ENCODE measurements at places on chromosomes 6 and 20.

- no peak for DNase-seq
Observed at GRCh38 chr6:77173472-77174074, 289.7 kb downstream of the HTR1B start.

- no peak for DNase-seq
Observed at GRCh38 chr6:56914798-56915658, 39.9 kb upstream of the BEND6 start.

- DNase-seq: no peak
Observed at GRCh38 chr6:153591159-153591558, 447.9 kb upstream of the OPRM1 start.

- DNase-seq: no peak
Observed at GRCh38 chr6:159008656-159009288, 8.8 kb upstream of the RSPH3 start.

DNA sequence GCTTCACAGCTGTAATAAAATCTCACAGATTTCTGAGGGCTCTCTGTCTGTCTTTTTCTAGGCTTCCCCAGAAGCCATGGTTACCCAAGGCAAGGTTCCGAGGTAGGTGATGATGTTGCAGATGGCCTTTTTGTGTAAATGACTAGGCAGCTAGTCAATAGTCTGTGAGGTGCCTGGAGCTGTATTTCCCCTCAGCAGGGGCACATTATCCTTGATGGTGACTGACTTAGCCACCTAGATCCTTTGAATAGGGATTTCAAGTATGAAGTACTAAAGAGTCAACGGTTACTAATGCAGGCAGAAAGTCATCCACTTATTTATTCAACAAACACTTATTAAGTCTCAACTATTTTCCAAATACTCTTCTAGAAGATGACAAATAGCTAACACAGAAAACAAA is 49.3 kb upstream of the L3MBTL3 start:
- no peak for DNase-seq

DNA sequence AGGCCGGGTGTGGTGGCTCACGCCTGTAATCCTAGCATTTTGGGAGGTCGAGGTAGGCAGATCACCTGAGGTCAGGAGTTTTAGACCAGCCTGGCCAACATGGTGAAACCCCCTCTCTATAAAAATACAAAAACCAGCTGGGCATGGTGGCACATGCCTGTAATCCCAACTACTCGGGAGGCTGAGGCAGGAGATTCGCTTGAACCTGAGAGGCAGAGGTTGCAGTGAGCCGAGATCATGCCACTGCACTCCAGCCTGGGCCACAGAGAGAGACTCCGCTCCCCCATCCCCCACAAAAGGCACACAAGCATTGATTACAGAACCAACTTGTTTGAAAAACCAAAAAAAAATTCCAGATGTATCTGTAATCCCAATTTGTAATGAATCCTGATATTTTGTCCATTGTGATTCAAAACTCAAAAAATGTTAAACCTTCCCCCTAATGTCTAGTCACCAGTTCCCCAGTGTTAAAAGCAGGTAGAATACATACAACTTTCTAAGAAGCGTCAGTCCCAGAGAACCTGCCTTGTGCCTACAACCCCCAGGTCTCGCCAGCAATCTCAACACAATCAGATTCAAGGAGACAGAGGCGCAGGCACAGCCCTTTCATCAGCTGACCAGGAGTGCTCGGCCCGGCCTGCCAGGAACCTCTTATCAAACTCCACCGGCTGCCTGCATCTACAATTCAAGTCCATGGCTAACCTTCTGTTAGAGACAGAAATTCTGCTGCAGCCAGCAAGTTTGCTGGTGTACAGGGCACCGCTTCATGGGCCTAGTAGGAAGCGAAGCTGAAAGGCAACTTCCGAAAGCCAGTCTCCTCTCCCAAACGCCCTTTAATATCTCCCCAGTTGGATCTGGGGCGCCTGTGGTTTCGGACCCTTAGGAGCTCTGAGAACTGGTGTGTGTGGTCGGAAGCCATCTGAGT is 2.1 kb downstream of the EZR start:
- no peak for DNase-seq

- DNase-seq: no peak
Observed at GRCh38 chr6:5710936-5711335, 295.8 kb downstream of the NRN1 start.

- no peak for DNase-seq
Observed at GRCh38 chr6:141347086-141347485, 785.6 kb upstream of the GJE1 start.

GRCh38 chr20:44067650-44068081 is 119.3 kb downstream of the JPH2 start:
- DNase-seq: no peak

DNA sequence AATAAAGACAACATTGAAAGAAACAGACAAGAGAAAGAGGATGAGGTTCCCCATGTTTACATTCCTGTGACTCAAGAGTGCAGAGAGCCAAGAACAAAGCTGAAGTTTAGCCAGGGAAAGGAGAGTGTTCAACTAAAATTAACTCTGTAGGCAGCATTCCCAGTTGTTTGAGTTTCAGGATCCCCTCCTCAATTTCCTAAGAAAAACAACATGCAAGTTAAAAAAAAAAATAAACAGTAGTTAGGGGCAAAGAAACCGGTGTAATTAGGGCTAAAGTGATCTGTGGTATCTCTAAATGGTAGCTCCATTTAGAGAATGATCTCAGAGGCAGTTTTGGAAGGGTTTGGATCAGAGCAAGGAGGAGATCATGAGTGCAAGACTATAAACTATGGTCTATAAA is 30.9 kb upstream of the RAB23 start:
- no peak for DNase-seq

GRCh38 chr6:153758516-153758915 is 280.5 kb upstream of the OPRM1 start:
- DNase-seq: no peak

DNA sequence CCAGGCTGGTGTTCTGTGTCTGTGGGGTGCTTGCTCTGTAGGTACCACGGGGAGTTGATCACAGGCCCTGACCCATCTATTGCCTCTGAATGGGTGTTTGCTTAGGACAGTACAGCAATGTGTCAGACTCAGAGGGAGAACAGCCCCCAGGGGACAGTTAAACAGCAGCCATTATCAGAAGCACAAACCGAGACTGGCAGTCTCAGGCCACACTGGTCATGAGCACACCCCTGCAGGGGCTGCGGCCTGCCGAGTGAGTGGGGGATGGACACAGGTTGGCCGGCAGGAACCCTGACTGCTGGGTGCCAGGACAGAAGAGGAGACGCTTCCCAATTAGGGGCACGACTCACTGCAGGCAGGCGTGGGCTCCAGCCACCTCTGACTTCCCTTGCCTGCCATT is 395.6 kb downstream of the CDH4 start:
- no peak for DNase-seq

- no peak for DNase-seq
Observed at GRCh38 chr6:47114460-47114859, 72.3 kb upstream of the ADGRF1 start.

DNA sequence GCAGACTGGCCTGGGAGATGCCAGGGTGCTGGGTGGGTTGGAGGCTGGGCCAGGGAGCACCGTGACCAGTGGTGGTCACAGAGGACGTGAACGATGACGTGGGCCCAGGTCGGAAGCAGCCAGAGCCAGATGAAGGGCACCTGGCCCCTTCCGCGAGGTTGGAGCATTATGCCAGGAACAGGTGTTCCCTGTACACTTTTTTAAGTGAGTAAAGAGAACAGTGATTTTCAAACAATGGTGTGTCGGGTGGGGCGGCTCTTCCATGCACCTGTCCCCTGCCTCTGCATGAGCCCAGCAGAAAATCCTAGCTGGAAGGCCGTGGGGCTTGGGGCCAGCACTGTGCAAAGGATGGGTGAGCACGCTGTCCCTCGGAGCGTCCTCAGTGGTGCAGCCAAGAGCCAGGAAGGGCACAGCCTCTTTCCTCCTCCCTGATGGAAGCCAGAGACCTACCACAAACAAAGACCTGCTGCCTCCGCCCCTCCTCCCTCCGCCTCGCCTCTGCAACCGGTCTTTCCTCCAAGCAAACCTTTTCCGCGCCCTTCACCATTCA is 350.5 kb downstream of the ZFAND3 start:
- no peak for DNase-seq

- no peak for DNase-seq
Observed at GRCh38 chr20:60921022-60921622, 330.9 kb upstream of the CDH4 start.

DNA sequence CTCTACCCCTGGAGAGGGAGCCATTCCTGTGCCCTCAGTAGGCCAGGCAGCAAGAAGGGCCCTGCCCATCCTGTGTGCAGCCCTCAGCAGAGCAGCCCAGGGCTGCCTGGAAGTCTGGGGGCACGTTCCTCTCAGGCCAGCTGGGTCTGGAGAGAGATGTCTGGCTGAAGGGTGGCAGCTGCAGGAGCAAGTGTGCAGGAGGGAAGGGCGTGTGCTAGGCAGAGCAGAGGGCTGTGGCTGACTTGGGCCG is 62.7 kb downstream of the NOL4L start:
- no peak for DNase-seq

DNA sequence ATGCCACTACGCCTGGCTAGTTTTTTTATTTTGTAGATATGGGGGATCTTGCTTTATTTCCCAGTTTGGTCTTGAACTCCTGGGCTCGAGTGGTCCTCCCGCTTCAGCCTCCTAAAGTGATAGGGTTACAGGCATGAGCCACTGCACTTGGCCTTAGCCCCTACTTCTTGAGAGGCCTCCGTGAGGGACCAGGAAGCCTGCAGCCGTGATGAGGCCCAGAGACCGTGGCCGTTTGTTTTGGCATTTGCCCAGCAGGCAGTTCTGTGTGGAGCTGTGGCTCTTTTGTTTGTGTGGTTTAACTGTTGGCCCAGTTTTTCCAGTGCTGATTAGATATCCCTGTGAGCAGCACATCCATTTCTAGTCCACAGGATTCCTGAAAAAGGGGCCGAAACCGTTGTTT is 39.8 kb downstream of the SRSF3 start:
- no peak for DNase-seq

GRCh38 chr20:37558779-37559178 is 31.1 kb upstream of the BLCAP start:
- DNase-seq: no peak

DNA sequence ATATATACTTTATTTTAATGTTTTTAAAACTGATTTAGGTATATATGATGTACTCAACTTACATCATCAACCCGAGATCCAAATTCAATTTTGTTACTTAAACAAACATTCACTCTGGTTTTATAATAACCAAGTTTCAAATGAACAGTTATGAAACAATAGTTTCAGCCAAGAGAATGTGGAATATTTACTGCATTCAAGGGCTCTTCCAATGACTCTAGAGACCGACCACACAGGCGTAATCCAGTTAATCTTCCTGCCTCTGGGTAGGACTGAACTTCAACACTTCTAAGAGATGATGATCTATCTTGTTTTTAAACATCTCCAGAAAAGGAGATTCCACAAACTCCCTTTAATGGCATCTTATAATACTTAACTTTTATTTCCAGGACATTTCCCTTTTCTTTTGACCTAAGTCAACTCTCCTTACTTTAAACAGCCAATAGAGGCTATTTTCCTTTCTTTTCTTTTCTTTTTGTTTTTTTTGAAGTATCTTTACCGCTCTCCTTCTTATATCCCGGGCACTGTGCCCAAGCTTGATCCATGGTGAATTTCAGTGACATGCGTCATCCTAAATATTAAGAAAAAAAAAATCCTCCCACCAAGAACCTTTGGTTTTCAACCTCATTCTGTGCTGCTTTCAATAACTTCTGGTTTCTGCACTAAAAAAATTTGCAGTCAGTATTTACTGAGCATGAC is 110.1 kb downstream of the KIF13A start:
- DNase-seq: no peak

Data from activated CD4-positive, CD25-positive, alpha-beta regulatory T cell treated with anti-CD3 and anti-CD28 coated beads, Interleukin-2, amount 50 U/mL, for 16 hours (primary cell).